ENCODE measurements at places on chromosomes 13 and 19.

DNA sequence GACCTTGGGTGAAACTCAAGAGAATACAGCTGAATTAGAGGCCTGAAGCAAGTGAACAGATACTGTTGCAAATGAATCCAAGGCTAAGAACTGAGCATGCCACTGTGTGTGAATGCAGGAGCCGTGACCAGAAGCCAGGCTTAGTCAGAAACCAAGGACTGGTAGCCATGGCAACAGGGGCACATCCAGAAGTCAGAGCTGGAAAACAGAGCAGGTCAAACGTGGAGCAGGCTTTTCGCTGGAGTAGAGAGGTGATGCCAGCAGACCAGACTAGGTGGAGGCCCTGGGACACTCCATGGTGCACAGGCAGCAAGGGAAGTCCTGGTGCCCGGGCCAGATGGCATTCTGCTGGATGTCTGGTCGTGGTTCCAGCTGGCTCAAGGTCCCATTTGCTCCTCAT, 564.1 kb downstream of the PCDH9 start:
- DNase-seq = no peak

- DNase-seq = peak; percentile 85
Measured at GRCh38 chr19:8342684-8343482, at the start of gene KANK3. Gene KANK3 (minus strand): TSS chr19:8343262. CDS start chr19:8337828, 5,434 bp downstream.

DNA sequence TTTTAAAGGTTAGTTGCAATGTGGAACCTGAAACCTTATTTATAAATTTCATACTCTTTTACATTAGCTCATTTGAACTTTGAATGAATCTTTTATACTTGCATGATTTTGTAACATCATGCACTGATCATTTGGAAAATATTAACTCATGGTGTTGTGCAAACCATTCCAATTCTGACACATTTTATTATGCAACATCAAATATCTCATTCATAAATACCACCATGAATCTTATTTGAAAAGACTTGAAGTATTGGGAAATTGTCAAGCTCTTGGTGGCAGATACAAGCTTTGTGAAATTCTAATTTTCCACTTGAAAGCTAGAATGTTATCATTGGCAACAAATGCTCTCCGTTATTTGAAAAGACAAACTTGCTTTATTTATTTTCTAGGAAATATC, 379.9 kb upstream of the PCDH20 start:
- no peak for DNase-seq

GRCh38 chr19:51372649-51373504, at the start of gene NKG7:
Gene NKG7 (minus strand): TSS chr19:51372654. CDS start chr19:51372535, 119 bp downstream.
- no peak for DNase-seq

DNA sequence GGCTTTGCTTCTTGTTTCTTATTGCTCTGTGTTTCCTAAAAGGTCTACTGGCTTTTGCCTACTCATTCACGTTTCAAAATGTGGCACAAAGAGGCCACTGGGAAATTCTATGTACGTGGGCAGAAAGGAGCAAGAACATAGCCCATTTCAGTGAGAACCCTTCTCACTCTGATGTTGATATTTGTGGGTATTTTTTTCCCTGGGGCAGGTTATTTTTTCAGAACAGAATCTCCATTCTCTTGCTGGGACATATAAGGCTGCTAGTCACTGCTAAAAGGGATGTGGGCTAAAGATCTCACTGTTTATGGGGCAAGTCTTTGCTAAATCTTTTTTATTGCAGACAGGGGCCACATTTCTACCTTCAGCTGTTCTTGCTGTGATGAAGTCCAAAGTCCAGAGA, 27.1 kb downstream of the EDNRB start:
- no peak for DNase-seq

- no peak for DNase-seq
Measured at GRCh38 chr13:20652946-20653345, 50.6 kb upstream of the IL17D start.

DNA sequence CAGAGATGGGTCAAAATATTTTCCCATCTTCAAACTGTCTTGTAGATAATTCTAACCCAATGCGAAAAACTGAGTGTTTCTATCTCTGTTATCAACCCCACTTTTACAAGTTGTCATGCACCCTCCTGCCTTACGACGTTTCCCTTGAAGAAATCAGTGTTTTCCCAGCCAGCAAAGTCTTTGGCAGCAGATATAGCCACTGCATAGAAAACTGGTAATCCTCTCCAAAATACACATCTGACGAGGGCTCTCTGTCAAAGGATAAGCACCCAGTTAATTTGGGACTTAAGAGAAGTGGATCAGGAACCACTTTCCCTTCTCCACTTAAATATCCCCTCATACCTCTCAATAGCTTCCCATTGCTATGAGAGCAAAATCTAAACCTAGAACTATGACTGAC, 351.9 kb upstream of the MIR17HG start:
- DNase-seq = no peak

DNA sequence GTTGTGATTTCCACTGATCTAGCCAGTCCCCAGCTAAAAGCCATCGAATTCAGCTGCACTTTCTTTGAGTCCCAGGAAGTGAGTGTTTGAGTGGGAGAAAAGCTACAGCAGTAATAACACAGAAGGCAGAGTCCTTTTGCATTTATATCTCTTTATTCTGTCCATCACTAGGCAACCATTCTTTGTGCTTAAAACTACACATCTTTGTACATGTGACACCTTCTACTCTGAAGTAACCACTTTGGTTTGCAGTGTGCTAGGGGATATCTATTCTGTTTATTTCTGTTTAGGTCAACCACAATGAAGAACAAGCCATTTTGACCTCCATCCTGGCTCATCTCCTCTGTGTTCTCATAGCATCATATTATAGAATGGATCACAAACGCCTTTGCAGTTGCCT, 226.0 kb upstream of the SERP2 start:
- DNase-seq = no peak

DNA sequence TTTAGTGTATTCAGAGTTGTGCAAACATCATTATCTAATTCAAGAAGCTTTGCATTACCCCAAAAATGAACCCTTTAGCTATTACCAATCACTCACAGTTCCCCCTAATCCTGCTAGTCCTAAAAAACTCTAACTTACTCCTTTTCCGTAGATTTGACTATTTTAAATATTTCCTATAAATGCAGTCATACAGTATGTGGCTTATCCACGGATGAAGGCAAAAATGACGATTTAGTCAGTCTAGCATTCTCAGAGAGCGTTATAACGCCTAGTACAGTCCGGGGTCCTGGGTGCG, 587 bp upstream of the ZNF383 start:
- no peak for DNase-seq

- no peak for DNase-seq
Measured at GRCh38 chr19:35722461-35722860, 4.7 kb downstream of the KMT2B start.

GRCh38 chr13:97223711-97224541, 1.8 kb downstream of the MBNL2 start:
- DNase-seq = no peak

GRCh38 chr19:57210381-57210780, 19.1 kb downstream of the ZNF264 start:
- no peak for DNase-seq

All from T follicular helper cell (primary cell).